Stimulated activated effector memory CD8-positive, alpha-beta T cell treated with anti-CD3 and anti-CD28 coated beads, Interleukin-12 subunit alpha, Interleukin-12 subunit beta, amount 100 ng/mL, for 72 hours (primary cell): ENCODE measurements at places on chromosomes 5 and 9.
A peak's percentile ranks its signal among the peaks of the same experiment; 100 is the strongest.

- DNase-seq = no peak
Measured at GRCh38 chr5:55517804-55518203, 17.0 kb downstream of the PLPP1 start.

DNA sequence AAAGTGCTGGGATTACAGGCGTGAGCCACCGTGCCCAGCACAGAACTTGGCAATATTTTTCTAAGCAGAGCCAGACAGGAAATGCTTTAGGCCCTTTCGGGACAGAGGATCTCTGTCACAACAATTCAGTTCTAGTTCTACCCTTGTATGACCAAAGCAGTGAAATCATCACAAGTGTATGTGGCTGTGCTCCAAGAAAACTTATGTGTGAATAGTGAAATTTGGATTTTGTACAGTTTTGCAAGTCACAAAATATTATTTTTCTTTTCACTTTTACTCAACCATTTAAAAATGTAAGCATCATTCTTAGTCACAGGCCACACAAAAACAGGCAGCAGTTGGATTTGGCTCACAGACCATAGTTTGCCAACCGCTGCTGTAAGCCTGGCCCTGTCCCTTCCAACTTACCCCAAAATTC is 20.4 kb upstream of the PRUNE2 start:
- DNase-seq = no peak

GRCh38 chr5:178335302-178336030 is 102.9 kb upstream of the PHYKPL start:
- DNase-seq = no peak

GRCh38 chr5:72108202-72109061 is 1.2 kb downstream of the MAP1B start:
- no peak for DNase-seq

GRCh38 chr9:76646249-76646648 is 118.0 kb upstream of the PCA3 start:
- DNase-seq = no peak

GRCh38 chr5:171647043-171647903 is 138.3 kb upstream of the SMIM23 start:
- DNase-seq = no peak

GRCh38 chr5:6820851-6821479 is 107.7 kb downstream of the TENT4A start:
- DNase-seq = peak; percentile 78

GRCh38 chr5:147857302-147858129 is 21.0 kb upstream of the SCGB3A2 start:
- peak; percentile 64 for DNase-seq

DNA sequence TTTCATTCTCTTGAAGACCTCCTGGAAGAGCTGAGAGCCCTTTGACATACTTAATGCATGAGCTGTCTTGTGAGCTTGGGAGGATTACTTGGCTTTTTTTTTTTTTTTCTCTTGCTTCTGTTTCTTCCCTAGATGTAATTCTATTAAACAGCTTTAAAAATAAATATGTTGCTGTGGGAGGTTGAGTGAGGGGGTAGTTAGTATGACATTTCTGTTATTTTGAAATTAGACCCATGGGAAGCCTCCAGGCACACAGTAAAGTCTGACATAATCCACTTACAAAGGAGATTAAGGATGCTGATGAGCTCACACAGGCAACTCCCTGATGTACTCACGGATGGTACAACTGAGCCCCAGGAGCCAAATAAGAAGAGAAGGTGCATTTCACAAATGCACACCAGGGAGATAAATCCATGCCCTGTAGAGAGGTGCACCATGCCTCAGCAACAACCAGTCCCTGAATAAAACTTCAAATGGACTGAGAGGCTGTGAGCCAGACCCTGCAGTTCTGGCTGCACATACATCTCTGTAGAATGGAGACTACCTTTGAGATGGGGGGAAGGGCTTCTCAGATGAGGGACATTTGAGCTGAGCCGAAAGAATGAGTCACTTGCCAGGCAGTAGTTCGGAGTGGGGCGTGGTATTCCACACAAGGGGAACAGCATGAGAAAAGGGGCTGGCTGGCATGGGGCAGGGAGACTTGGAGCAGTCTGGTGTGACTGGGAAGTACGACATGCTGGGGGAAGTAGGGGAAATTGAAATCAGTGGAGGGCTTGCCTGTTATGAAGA is 68.7 kb downstream of the ACTL7B start:
- no peak for DNase-seq

GRCh38 chr5:181243564-181244343 is at the start of gene RACK1:
Gene RACK1 (minus strand): TSS chr5:181243906. CDS start chr5:181243800, 106 bp downstream.
- peak; percentile 93 for DNase-seq

GRCh38 chr5:59921816-59922215 is 28.3 kb upstream of the PDE4D start:
- no peak for DNase-seq

GRCh38 chr5:144198386-144198785 is 27.7 kb downstream of the KCTD16 start:
- no peak for DNase-seq

DNA sequence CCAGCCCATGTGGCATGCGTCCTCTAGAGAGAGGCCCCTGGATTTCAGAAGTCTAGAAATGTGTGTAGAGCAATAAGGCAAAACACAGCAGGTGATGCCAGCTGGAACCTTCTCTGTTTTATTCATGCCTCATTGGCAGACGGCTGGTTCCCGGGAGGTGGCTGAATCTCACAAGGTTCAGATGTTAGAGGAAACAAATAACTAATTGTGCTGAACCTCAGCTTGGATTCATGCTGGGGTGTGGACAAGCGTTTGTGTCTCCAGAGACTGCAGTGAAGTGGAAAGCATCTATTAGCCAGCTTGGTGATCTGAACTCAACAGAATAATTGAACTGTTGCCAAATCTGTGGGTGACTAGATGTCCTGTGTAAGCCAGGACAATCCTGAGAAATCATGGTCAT is 131.1 kb upstream of the NR4A3 start:
- DNase-seq = no peak
